ENCODE measurements at places on chromosomes 5 and 9. TPM values are rescaled to one million over a fixed set of nuclear protein-coding genes. Genes with fewer than 3 reads are reported as not detected.

- no peak for DNase-seq
Measured at GRCh38 chr9:127014910-127015540, 100.4 kb downstream of the RALGPS1 start.

DNA sequence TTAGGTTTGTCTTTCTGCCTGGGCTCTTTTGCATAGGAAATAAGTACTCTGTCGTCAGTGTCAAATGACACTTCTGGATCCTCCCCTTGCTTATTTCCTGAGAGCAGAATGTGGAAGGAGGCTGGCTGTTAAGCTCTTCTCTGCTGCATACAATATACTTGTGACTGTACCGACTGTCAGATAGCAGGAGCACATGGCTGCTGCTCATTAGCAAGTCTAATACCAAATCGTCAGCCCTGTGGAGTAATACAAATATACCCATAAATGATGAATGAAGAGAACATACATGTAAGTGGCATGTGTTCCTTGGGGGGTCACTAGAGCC is at the start of gene GPR151:
TSS of gene GPR151 (minus strand) at position 40 of the 325 bp plus-strand sequence. CDS start 77 bp downstream, outside the sequence.
- no peak for DNase-seq

DNA sequence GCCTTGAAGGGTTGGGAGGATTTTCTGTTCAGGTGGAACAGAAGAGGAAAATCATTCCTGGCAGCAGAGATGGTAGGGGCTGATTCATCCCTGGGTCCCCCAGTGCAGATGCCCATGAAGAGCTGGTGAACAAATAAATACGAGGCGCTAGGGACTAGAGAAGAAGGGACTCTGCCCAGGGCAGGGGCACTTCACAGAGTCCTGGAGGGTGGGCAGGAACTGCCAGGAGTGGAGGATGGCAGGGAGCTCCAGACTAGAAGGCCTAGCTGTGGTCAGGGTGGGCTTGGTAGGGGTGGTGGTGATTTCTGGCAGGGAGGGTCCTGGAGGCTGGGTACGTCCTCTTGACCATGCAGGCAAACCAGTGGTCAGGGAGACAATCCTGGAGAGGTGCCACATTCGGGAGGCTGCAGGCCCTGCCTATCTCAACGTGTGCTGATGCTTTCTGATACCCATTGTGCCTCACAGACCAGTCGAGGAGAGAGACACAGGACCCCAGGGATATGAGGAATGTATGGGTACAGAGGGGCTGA is 69.9 kb downstream of the CRB2 start:
- peak; percentile 28 for DNase-seq

DNA sequence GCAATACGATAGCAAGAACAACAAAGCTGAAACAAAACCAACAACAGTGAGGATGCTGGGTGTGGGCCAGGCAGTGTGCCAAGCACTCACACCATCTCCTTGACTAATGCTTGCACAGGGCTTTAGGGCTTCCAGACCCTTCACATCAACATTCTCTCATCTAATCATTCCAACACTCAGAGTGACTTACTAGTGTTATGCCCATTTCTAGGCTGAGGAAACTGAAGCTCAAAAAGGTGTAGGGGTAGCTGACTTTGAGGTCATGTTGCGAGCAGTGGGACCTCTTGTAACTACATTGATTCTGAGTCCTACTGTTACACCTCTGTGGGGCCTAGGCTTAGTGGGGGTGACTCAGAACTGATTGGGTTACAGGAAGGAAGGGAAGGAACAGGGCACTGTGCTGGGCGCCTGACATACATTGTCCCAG is 9.7 kb downstream of the ANGPTL2 start:
- peak; percentile 55 for DNase-seq

DNA sequence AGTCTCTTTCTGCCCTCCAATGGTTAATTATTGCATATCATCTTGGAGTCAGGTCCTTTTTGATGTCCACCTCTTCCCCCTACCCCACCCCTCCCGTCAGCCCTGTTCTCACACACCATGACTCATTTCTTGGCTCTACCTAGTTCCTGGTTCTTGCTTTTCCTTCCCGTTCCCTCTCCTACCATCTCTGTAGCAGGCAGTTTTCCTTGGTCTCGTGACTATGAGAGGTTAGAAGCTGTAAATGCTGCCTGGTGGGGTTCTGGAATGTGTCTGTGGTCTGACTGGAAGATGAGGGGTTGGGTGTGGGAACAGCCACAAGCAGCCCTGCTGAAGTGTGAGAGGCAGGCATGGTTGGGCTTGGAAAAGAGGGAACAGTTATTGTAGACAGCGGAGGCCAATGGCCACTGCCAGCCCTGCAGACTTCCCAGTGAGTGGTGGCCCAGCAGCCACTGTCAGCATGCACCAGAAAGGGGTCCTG is 18.2 kb downstream of the SLC22A5 start:
- DNase-seq = no peak

DNA sequence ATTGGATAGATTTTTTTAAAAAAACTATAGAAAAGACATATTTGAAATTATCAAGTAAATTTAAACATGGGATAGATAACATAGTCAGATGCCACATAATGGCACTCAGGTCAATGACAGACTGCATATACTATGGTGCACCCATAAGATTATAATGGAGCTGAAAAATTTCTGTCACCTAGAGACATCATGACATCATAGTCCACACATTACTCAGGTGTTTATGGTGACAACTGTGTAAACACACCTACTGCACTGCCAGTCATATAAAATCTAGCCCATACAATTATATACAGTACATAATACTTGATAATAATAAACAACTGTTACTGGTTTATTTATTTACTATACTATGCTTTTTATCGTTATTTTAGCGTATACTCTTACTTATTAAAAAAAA is 58.6 kb downstream of the CPLANE1 start:
- DNase-seq = no peak

GRCh38 chr9:128773049-128773448 is 1.3 kb upstream of the ZER1 start:
- no peak for DNase-seq

- DNase-seq = no peak
Measured at GRCh38 chr5:125659316-125660023, 763.7 kb upstream of the GRAMD2B start.

DNA sequence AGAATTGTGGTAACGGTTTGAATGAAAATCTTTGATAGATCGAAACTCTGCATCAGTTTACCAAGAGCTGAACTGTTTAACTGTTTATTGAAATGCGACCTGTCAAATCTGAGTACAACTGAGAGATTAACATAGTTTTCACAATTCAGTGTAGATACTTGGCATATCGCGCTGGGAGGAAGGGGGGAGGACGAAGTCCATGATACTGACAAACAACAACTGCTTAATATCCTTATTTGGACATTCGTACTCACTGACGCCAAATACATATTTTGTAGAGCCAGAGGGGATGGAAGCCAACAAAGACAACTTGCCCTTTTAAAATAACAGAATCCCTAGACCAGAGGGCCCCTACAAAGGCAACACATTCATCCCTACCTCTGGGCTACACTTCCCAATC is 93.2 kb downstream of the GLIS3 start:
- DNase-seq = no peak

DNA sequence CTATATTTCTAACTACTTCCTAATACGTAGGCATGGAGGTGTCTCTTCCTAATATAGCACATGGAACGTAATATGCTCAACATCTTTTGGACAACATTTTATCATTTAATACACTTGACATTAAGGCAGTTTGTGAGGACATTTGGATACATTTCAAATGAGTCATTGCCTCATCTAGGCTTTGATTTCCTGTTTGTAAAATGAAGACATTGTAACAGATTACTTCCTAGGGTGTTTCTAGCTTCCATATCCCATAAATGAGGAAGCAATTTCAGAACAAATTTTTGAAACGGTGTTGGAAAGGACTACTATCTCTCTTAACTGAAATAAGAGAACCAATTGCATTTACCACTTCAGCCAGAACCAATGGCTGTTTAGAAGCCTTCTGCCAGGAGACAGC is 38.7 kb downstream of the SLC28A3 start:
- DNase-seq = no peak

GRCh38 chr9:1469996-1470395 is 419.8 kb downstream of the DMRT2 start:
- no peak for DNase-seq

- no peak for DNase-seq
Measured at GRCh38 chr5:156497804-156498208, 170.8 kb downstream of the SGCD start.

- DNase-seq = no peak
Measured at GRCh38 chr5:172885597-172886340, 51.7 kb downstream of the ERGIC1 start.

GRCh38 chr5:122915717-122916461 is 70.5 kb downstream of the SNX24 start:
- DNase-seq = no peak

GRCh38 chr9:134423166-134423565 is 96.9 kb downstream of the RXRA start:
- DNase-seq = no peak

DNA sequence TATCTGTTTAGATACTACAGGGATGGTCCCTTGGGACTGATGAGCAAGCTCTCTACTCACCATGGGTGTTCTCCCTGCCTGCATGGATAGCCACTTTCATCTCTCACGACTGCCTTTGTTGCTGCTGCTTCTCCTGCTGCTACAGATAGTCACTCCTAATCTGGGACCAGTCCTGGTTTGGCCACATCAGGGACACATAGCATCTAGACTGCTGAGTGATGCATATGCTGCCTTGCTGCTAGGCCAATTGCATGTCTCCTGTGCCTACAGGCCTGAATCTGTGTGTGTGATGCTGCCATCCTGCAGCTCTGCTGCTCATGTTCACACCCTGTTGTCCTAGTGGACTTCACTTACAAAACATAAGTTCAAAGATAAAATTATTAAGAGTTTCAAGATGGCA is 297.1 kb downstream of the HCN1 start:
- DNase-seq = no peak

DNA sequence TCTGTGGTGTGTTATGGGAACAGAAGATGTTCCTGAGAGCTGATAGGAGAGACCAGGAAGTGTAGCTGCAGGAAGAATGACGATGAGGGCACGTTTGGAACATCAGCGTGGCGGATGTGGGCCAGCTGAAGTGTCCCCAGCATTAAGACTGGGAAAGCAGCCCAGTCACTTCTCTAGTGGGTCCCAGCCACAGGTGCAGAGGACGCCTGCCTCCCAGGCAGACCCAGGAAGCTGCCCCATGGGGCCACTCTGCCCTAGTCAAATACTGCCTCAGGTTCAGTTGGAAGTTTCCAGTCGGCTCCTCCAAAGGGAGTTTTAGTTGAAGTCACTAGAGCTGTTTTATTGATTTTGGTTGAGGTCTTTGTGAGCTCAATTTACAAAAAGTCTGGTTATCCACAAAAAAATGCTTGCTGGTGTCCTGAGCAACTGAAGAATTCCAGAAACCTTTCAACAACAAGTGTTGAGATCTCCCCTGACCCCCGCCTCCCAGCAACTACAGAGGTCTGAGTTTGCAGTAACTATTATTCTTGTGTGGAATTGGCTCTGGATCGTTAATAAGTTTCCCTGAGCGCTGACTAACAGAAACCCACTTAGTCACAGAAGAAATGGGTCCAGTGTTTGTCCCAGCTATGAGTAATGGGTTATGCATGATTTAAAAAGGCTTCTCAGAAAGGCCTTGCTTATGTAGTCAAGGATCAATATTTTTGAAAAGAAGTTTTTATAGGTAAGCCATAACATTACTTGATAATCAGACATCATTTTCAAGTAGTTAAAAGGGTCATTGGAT is 294.1 kb downstream of the FANCC start:
- no peak for DNase-seq

GRCh38 chr9:90774682-90775081 is 26.9 kb upstream of the SYK start:
- DNase-seq = no peak

DNA sequence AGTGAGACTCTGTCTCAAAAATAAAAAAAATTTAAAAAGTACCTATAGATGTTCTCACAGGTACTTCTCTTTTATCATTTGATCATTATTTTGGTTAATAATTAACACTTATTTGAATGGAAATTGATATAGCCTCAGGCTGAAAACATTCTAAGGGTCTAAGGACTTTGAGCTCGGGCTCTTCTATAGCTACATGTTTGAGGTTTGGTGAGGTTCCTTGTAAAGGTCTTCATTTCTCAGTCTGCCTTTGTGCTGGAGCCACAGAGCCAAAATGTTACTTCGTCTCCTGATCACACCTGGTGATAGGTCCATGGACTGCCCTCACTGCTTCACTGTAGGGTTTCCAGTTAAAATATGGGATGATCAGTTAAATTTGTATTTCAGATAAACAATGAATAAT is 22.6 kb downstream of the ARHGEF37 start:
- no peak for DNase-seq

DNA sequence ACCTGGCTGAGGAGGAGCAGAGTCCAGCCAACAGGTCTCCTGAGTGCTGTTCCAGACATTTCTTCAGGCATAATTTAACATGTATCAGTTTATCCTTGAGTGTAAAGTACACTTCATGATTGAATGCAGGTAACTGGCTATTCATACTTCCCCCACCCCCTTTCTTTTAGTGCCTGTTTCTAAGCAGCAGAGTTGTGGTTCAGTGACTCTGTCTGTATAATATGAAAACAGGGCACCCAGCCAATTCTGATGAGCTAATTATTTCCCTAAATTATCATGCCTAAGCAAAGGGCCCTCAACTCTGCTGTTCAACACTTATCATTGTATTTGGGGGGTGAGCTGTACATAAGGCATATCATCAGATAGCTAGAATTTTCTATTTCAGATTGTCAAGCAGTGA is 51.9 kb upstream of the ZSWIM6 start:
- no peak for DNase-seq

GRCh38 chr5:157107508-157107907 is 1.3 kb downstream of the HAVCR2 start:
- DNase-seq = no peak

- no peak for DNase-seq
Measured at GRCh38 chr5:138716456-138716924, 36.7 kb upstream of the CTNNA1 start.

- no peak for DNase-seq
Measured at GRCh38 chr9:94918038-94918753, 191.7 kb downstream of the AOPEP start.

GRCh38 chr9:25804856-25805255 is 126.6 kb upstream of the TUSC1 start:
- DNase-seq = no peak

The TAF1L gene
- total RNA-seq = not detected

The BARHL1 gene
- not detected for total RNA-seq

The SPOUT1 gene
- total RNA-seq = 32.7 TPM

The SLC45A2 gene
- not detected for total RNA-seq

The CNTNAP3 gene
- total RNA-seq = 10.5 TPM

The SLC6A19 gene
- 0.09 TPM for total RNA-seq

The GTF2H2 gene
- total RNA-seq = 22.6 TPM

The PTTG1 gene
- 3.0 TPM for total RNA-seq

The CATSPER3 gene
- 0.80 TPM for total RNA-seq
